ENCODE measurements at places on chromosomes 4 and X.

- no peak for DNase-seq
These were observed 69.0 kb upstream of the IL15 start for GRCh38 chr4:141567326-141567915.

DNA sequence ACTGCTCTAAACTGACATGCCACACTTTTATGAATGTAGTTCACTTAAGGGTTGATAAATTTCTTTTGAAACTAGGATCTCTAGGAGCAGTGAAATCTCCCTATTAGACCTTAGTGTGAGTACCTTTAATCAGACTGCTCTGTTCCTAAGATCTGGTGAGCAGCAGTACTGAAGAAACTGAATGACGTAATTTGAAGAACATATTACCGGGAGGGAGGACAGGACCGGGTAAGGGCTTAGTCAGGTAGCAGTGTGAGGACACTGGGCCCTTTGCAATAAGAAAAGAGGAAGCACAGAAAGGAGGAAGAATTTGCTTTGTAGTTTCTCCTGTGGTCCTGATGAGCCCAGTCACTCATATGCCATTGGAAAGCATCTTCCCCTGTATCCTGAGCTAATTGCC, 255.2 kb downstream of the THOC2 start:
- DNase-seq, result no peak

- no peak for DNase-seq
These were observed 77.6 kb upstream of the ZNF518B start for GRCh38 chr4:10534820-10535219.

- DNase-seq, result no peak
These were observed 242.4 kb downstream of the FRAS1 start for GRCh38 chr4:78299565-78299972.

DNA sequence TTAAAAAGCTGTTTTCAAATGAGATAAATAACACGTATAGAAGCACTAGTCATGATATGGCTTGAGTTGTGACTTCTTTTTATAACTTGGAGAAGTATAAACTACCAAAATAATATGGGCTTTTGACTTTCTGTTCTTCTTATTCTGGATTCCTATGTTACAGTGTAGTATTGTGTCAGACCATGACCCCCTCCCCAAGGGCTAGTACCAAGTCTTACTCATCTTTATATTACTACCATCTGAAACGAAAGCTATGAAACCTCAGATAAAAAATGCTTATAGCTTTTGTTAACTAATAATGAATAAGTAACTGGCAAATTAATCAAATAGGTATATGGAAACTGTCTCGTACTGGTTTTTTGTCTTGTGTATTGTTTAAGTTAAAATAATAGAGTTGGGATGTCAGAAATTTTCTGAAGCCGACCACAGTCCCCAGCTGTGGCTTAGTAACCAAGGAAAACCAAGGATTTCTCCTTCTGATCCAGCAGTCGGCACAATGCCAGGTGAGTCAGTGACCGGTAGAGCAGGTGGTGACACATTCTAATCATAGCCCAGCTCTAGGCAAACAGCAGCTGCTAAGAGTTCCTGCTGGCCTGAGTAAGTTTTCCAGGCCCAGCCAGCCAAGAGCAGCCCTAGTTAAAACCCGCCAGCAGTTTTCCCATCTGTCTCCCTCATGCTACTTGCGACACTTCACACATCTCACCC, 163.3 kb upstream of the PRDX4 start:
- no peak for DNase-seq

GRCh38 chrX:113522814-113523213, 682.2 kb upstream of the AMOT start:
- DNase-seq, result no peak

DNA sequence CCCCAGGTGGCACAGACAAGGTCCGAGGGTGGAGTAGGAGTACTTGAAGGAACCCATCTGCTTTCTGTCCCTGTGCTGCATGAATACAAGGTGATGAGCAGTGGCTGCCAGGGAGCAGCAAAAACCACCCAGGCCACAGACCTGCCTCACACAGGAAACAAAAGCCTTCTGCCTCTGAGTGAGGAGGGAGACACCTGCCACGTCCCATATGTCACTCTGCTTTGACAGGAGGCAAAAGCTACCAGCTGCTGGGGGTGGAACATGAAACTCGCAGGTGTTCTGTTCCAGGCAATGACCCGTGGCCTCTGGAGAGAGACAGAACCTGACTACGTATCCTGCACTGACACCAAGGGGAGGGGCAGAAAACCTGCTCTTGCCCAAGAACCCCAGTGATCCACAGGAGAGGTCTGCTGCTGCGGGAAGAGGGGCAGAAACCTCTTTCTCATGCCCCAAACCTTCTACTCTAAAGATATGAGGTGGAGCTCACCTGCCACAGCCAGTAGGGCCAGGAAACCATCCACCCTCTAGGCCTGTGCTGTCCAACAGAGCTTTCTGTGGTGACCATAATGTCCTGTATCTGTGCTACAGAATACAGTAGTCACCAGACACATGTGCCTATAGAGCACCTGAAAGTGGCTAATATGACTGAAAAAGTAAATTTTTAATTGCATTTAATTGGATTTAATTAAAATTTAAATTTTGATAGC, 172.9 kb downstream of the PRDM5 start:
- DNase-seq, result no peak

DNA sequence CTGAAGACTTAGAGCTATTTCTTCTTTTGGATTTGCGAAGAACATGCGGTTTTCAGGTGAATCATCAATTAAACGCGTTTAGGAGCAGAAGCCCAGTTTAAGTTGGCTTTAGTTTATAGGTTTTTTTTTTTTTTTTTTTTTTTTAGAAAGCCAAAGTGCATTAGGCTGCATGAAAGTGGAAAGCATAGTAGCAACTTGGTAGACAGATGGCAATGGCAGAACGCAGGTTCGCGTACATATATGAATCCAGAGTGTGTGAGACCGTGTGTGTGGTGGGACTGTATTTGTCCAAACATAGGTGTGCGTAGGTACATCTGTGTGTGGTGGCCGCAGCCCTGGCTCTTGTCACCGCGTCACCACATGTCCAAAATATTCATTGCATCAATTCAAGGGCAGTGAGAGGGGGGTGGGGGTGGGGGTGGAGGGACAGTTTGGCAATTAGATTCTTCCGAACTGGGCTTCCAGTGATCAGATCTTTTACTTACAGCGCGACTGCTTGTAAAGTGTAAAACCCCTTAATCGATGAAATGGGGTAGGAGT, 901 bp downstream of the JADE1 start:
- no peak for DNase-seq

- DNase-seq, result no peak
These were observed 291.9 kb upstream of the VCX3A start for GRCh38 chrX:6826856-6827255.

DNA sequence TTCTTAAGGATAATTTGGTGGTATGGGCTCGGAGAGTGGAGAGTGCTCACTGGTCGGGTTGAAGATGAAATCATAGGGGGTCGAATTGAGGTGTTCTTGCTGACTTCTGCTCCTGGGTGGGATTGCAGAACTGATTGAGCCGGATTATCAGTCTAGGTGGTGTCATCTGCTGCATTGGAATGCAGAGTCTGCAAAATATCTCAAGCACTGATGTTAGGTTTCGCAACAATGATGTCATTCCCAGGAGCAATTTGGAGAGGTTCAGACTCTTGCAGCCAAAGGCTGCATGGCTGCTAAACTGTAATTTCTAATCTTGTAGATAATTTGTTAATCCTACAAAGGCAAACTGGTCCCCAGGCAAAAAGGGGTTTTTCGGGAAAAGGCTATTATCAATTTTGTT, 67.7 kb downstream of the RHOH start:
- no peak for DNase-seq

GRCh38 chr4:77920371-77920770, 57.7 kb downstream of the MRPL1 start:
- DNase-seq, result no peak

GRCh38 chr4:7742807-7743280, 196.8 kb downstream of the AFAP1 start:
- DNase-seq, result no peak

GRCh38 chr4:140117947-140118346, 36.0 kb downstream of the MAML3 start:
- DNase-seq, result no peak

- DNase-seq, result no peak
These were observed 641.4 kb downstream of the ZNF674 start for GRCh38 chrX:45903781-45904201.

DNA sequence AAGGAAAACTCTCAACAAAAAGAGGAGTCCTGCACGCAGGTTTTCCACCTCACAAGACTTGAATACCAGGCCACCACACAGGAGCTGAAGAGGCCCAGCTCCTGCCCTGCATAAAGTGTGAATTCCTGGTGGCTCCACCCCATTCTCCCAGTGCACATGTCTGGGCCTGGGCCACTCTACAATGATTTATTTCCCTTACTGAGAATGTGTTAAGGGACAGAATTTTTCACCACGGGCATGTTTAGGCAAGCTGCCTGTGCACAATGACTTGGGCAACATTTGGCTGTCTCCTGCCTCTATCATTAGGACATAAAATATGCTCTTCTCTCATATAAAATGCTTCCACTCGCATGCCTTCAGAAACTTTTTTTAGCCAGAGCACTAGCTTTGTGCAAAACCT, 197.1 kb downstream of the SLC7A11 start:
- no peak for DNase-seq

- no peak for DNase-seq
These were observed 270.3 kb downstream of the BMPR1B start for GRCh38 chr4:95027905-95028618.

GRCh38 chr4:143339497-143339896, 2.8 kb downstream of the GAB1 start:
- DNase-seq, result no peak

DNA sequence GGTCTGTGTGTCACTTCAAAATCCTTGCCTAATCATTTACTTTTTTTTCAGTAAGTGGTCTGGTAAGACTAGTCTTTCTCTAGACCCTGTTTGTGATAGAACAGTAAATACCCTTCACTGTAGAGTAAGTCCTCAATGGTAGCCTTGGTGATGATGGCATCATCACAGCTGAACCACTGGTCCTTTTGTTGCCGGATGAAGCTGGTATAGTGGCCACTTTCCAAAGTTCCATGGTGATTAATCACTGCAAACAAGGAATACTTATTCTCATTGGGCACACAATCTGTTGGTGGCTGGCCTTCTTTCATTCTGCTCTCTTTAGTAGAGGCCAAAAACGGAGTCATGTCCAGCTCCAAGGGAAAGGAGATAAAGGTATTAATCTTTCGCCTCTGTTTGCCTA, 2.9 kb downstream of the USP51 start:
- DNase-seq, result no peak

DNA sequence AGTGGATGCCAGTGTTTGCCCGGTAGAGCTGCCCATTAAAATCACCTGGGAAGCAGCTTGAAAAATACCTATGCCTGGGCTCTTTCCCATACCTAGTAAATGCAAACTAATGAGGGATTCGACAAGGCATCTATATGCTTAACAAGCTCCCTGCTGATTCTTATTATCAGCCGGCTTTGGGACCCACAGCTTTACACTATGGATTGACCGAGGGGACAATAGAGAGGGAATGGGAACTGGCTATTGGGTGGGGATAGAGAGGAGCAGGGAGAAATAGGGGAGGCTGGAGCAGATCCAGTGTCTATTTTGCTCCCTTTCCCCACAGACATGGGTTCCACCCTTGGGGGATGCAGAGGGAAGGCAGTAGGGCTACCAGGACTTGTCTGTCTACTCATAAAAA, 103.1 kb upstream of the TEX13D start:
- no peak for DNase-seq

GRCh38 chr4:176593943-176594342, 198.8 kb downstream of the VEGFC start:
- no peak for DNase-seq

DNA sequence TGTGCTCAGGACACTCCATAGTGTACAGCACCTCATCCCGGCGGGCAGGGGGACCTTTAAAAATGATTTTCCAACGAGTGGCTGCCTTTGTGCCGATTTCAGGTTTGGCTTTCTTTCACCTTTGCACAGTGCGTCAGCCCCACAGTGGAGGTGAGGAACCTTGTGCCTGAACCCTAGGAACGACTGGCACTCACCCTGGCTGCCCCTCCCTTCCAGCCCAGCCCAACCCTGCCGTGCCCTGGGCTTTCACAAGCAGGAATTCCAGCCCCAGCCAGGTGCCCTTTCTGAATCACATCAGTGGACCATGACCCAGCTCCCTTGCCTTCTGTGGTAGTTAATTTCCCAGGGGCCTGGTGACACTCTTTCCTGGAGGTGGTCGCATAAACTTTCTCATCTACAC, 1.3 kb downstream of the TMEM164 start:
- no peak for DNase-seq

DNA sequence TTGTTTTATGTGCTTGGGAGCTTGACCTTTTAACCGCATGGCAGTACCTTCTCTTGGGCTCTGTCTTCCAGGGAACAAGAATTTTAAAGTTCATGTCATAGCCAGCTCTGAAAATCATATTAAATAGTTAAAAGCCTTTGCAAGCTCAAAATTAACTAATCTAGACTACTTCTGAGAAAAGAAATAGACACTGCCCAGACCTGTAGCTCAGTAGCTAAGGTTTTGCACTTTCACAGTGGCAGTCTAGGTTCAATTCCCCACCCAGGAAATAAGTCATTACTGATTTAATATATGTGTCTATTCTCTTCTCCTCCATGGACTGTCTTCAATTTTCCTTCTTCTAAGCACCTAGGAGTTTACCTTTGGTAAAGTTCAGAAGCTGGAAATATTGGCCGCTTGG, 27.4 kb downstream of the HSD17B11 start:
- no peak for DNase-seq

- no peak for DNase-seq
These were observed 119.1 kb downstream of the TSPAN5 start for GRCh38 chr4:98539299-98539698.

GRCh38 chrX:30568136-30568535, 9.4 kb downstream of the TASL start:
- no peak for DNase-seq

Data from stimulated activated CD4-positive, alpha-beta T cell treated with anti-CD3 and anti-CD28 coated beads, Interleukin-1b, Interleukin-23, amount 100 ng/mL, for 4 hours (primary cell).